ENCODE measurements at places on chromosomes 6 and 20.

DNA sequence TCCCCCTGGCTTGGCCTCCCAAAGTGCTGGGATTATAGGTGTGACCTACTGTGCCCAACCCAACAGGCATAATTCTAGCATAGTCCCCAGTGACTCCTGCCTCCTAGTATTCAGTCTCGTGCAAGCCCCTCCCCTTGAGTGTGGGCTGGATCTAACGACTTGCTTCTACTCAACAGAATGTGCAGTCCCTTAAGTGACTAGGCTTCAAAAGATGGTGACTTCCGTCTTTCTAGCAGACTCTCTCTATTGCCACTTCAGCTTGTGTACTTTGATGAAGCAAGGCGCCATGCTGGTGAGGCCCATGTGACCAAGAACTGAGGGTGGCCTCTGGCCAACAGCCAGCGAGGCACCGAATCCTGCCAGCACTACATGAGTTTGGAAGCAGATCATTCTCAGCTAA is 109.6 kb upstream of the TRAF3IP2 start:
- no peak for DNase-seq

DNA sequence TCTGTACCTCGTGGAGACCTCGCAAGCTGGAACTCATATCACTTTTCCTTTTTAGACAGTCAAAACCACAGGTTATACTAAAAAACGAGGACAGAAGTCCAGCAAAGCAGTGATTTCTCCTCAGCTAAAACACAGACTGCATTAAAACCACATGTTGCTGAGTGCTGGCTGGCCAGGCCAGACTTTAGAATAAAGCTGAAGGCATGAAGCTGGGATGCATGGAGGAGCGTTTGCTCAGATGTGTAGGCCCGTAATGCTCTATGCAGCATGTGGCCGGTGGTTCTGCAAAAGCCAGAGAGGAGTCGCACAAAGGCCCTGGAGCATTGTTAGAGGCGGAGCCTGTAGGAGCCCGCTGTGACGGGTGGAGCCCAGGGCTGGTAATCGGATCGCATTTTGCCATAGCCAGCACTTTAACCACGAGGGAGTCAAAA is 83.6 kb downstream of the SMOC2 start:
- no peak for DNase-seq

DNA sequence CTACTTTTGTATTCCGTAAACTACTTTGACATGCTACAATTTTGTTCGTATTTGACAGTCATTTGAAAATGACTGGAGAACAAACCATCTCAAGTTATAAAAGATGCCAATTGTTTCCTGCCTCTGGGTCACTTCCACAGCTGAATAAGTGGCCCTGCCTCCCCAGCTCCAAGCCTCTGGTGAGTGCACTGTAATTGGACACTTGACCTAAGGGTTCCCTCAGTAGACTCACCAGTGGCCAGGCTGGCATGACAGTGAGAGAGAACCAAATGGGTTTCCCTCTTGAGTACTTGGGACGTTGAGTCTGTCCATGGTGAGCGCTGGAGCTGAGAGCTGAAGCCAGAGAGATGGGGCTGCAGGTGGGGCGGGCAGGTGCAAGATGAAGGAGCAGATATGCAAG is 57.1 kb downstream of the SLC35D3 start:
- no peak for DNase-seq

DNA sequence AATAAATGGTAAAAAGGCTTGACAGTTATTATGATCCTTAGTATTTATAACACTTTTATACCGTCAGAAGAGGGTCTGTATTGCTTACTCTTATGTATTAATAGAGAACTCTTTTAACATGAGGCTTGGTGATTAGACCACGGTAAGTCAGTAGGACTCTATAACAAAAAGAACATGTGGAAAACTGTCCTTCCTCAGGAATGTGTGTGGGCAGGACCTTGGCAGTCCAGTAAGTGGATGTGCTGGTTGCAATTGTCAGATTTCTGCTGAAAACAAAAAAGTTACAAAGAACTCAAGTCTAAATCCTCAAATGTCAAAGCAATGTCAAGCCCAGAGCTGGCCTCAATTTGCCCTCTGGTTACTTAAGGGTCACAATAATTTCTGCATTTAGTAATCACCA is 81.1 kb downstream of the PLCG1 start:
- no peak for DNase-seq

GRCh38 chr6:11245381-11246256 is 13.2 kb upstream of the NEDD9 start:
- peak; percentile 63 for DNase-seq

- DNase-seq, result no peak
These were observed 11.0 kb downstream of the SULF2 start for GRCh38 chr20:47774131-47774777.

DNA sequence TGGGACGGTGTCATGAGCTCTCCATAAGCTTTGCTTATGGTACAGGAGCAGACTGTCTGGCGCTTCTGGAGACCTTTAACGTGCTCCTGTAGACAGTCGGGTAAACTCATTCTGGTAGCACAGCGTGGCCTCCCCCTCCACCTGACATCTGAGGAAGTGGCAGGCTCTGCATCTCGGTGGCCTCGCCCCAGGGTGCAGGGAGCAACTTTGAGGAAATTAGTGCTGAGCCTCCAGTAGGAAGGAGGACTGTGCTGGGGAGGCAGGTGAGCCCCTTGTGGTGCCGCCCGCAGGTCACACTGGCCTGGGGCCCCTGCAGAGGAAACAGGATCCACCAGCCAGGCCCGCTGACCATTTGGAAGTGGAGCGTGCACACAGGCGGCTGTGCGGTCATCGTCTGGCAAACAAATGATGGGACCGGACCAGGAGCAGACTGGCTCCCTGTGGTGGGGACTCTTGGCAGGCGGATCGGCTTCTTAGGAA is 57.9 kb downstream of the SYNJ2 start:
- DNase-seq, result no peak

- DNase-seq, result peak; percentile 46
These were observed 7.3 kb downstream of the DNTTIP1 start for GRCh38 chr20:45798935-45799642.

DNA sequence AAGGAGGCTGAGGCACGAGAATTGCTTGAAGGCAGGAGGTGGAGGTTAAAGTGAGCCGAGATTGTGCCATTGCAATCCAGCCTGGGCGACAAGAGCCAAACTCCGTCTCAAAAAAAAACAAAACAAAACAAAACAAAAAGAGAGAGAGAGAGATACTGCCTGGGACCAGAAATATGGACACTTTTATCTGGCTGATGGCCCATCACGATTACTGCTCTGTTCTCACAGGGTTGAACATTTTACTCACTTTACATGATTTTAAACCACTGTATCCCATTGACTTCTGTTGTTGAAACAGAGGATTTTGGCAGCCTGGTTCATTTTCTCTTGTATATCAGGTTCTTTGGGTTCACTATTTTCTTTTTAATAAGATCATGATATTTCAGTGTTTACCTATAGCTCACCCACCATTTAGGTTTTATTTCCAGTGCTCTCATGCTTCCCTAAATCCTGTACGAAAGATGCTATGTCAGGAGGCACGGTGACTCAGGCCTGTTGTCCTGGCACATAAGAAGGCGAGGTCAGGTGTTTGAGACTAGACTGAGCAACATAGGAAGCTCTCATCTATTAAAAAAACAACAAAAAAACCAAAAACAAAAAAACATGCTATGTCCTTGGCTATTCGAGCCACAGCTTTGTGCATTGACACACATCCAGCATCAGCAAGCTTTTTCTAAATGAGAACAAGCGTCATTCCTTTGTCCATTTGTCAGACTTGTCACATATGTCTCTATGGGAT is 34.5 kb upstream of the RREB1 start:
- no peak for DNase-seq

GRCh38 chr6:33433001-33433543 is 13.2 kb downstream of the SYNGAP1 start:
- DNase-seq, result no peak

DNA sequence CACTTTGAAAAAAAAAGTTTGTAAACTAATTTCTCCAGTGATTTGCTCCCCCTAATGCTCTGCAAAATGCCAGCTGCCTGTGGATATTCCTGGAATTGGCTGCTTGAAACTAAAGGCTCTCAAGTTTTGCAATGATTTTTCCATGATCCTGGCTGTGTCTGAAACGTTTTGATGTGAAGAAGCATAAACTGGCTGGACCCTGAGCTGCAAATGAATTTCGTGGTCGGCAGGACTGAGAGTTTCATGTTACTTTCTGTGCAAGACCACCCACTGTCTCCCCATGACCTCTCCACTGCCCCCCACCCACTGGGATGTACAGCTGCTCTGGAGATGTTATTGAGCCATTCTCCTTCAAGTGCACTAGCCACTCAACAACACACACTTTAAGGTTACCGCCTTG is 171.3 kb upstream of the SSTR4 start:
- peak; percentile 21 for DNase-seq

DNA sequence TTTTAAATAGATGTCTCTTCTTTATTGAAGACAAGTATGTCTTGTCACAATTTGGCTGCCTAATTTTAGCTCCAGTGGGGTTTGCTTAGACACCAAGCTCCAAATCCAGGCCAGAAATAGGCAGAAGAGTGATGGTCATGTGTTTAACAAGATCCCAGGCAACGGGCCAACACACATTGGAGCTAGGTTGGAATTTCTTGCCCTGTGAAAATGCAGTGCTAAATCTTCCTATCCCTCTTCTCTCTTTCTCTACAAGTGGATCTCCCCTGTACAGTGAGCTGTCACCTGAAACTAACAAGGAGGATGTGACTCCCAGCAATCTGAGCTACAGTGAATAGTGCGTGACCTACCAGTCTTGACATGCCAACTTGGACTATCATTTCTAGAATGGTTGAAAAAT is 65.3 kb upstream of the VGLL2 start:
- peak; percentile 21 for DNase-seq

- DNase-seq, result peak; percentile 65
These were observed 44.0 kb upstream of the ZBTB24 start for GRCh38 chr6:109526905-109527628.

- no peak for DNase-seq
These were observed 14.2 kb upstream of the FOXQ1 start for GRCh38 chr6:1297746-1298145.

DNA sequence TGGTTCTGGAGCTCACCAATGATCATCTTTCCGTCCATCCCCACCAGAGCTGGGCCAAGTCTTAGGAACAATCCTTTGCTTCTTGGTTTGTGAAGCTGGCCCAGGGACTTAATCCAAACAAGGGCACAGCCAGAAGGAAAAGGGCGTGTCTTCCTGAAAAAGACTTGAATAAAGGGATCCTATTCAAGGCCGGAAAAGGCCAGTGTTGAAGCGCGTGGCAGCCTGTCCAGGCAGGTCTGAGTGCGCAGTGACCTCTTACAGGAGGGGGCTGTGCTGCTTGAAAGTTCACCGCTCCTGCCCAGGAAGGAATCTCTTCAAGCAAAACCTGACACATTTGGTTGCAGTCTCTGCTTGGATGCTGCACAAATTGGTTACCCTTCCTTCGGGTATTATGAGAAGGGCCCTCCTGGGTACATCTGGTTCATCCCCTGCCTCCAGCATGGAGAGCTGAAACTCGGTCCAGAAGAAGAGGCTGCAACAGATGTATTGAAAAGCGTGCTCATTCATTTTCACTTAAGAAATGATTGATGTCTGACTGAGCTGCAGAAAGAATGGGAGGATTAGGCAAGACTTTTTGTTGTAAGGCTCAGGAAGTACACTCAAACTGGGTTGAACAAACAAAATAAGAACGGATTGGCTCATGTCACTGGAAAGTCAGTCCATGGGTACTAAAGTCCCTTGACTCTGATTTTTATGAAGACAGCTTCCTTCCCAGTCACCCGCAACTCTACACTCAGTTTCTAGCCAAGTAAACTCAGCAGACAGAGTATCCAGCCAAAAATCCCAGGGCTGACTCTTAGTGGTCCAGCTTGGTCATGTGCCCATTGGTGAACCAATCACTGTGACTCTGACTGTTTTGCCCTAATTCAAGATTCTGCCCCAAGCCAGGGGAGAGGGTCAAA is 136.3 kb downstream of the TFAP2C start:
- no peak for DNase-seq

GRCh38 chr6:88734544-88734943 is 228.9 kb downstream of the RNGTT start:
- no peak for DNase-seq

- no peak for DNase-seq
These were observed 26.8 kb upstream of the CRIP3 start for GRCh38 chr6:43335469-43335868.

DNA sequence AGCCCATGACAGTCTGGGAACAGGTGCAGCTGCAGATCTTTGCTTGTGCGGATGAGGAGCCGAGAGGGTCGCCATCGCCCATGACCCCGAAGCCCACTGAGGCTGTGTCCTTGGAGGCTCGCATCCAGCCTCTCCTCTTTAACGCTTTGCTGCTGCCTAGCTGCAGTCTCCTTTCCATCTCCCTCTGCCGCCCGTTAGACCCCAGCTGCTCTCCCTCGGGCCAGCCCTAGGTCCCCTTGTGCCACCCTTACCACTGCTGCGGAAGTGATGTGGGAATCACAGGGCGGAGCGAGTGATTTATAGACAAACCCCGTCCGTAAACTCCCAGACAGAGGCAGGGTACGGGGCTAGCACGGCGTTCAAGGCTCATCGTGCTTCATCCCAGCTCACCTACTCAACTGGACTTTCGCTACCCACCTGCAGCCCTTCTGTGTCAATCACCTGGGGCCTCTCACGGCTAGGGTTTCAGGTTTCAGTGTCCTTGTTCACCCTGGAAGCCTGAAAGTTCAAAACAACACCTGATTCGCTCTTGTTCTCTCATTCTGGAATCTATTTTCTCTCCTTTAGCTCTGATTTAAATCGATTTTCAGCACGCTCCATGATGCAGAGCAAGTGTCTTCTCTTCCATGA is 76.1 kb downstream of the PAX1 start:
- no peak for DNase-seq

DNA sequence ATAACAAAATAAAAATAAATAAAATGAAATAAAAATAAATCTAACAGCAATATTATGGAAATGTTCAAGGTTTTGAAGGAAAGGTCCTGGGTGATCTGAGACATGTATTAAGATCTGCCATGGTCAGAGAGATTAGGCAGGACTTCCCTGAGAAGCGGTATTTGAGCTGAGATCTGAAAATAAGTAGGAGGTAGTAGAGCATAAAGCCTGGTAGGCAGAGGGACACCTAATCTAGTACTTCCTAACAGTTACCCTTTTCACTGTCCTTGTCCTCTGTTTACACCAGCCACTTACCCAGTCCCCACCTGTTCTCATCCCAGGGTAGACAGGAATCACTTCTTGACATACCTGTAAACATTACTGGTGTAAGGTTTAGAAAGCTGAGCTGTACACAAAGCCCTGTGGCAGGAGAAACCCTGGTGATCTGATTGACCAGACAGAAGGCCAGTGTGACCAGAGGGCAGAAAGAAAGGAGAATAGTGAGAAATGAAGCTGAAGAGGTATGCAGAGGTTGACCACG is 8.3 kb upstream of the ZNF318 start:
- no peak for DNase-seq
